ENCODE measurements at places on chromosomes 1 and 21.

- DNase-seq, result peak; percentile 86
Observed at GRCh38 chr1:160813215-160813614, 17.2 kb downstream of the LY9 start.

DNA sequence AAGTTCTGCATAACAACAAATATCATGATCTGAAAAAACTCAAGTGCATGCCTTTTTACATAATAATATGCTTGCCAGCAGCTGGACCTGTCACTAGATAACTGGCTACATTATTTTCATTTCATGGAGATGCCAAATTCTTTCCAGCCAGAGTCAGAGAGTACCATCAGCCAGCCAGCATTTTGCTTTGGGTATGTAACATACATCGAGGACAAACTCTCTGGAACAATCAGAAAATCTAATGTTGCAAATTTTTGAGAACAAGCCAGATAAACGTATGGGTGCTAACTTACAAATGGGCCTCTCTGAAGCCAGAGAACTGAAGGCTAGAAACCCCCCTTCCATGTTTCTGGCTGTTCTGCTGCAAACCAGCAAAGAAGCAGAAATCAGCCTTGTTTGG is 76.3 kb upstream of the BACE2 start:
- no peak for DNase-seq

GRCh38 chr1:89708751-89709375 is 75.9 kb downstream of the LRRC8C start:
- DNase-seq, result peak; percentile 17

DNA sequence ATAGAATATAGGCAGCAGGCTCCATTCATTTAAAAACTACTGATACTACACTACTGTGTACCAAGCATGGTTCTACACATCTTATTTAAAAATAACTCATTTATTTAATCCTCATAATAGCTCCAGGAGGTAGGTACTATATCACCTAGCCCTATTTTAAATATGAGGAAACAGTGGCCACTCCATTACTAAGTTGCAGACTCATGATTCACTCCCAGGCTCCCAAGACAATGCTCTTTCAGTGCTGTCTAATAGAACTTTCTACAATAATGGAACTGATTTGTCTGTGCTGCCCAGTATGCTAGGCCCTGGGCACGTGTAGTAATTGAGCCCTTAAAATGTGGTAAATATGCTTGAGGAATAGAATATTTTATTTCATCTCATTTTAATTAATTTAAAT is 357.1 kb downstream of the LTN1 start:
- DNase-seq, result no peak

DNA sequence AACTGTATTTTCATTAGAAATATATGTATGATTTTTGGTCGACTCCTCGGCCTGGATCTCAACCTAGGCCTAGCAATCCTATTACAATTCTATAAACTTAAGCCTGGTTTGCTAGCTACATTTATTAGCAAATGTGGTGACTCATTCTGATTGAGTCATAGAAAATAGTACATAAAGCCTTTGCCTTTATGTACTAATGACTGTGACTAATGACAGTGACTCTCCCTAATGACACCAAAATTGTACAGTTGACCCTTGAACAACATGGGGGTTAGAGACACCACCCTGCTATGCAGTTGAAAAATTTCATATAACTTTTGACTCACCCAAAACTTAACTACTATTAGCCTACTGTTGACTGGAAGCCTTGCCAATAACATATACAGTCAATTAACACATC is 78.9 kb downstream of the CLEC20A start:
- peak; percentile 26 for DNase-seq

GRCh38 chr1:92203105-92203504 is 14.6 kb upstream of the C1orf146 start:
- no peak for DNase-seq

DNA sequence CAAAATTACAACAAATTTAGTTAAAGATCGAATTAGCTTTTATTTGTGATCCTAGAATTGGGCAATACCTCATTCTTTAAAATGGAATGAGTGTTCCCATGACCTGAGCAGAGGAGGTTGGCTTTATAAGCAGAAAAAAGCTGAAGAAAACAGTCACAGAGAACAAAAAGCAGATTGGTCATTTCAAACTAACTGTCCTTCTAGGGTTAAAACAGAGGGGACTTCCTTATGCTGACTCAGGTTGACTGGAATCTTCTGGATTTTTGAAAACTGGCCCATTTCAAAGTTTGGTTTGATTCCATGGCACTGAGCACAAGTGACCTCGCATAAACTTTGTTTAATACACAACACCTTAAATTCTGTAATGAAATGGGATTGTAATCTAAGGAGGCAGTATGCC is 17.6 kb downstream of the NFASC start:
- DNase-seq, result no peak

DNA sequence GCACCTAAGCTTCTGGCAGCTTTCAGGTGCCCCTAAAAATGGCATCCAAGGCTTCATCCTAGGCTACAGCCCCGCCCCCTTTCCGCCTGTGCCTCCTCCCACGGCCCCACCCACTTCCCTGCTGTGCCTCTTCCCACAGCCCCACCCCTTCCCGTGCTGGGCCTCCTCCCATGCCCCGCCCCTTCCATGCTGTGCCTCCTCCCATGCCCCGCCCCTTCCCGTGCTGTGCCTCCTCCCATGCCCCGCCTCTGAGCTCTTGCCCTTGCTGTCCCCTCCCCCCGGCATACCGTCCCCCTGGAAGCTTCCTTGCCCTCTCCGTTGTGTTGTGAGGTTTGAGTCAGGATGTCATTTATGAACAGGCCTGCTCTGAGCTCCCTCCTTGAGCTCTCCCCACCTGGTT is 228.5 kb upstream of the AJAP1 start:
- DNase-seq, result peak; percentile 27

DNA sequence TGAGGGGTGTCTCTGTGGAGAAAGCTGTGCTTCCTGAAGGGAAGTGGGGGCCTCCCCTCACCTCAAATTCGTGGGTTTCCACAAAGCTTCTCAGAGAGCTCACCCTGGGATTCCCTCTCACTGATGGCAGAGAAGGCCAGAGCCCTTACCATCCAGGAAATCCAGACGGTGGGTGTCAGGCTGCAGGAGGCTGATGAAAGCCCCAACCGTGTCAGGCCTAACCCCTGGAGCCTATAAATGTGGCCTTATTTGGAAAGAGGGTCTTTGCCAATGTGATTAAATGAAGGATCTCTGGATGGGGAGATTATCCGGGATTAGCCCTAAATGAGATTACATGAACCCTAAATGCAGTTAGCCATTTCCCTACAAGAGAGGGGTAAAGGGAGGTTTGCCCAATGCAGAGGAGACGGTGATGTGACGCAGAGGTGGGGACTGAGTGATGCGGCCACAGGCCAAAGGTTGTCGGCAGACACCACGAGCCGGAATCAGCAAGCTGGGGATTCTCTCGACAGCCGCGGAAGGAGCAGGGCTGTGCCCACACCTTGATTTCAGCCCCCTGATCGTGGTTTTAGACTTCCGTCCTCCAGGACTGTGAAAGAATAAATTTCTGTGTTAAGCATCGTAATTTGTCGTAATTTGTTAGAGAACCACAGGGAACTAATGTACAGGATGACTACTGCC is 82.6 kb downstream of the TOMM20 start:
- no peak for DNase-seq

DNA sequence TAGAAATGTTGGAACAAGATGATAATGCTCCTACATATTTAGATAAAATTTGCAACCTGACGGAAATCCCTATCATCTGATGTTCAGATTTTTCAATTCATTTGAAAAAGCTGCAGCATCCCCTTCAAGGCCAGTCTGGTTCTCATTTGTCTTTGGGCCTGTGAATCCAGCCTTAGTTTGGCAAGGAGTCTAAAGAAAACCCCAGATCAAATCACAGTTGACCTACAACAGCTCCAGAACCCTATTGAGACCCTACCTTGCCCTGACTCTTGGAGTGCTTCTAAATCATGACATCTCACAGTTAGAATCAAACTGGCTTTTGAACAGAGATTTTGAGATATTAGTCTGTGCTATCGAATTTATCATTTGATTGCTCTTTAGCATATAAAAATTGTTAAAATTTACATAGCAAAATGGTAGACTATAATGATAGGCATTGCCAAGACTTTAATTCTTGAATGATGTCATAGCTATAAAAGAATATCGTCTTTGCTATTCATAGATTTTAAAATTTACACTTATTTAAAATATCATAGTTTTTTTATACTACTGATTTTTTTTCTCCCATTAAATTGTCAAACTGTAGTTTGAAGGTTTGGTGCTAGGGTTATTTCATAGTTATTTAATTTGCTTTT is 2.2 kb downstream of the PPP2R5A start:
- no peak for DNase-seq

- no peak for DNase-seq
Observed at GRCh38 chr1:91817211-91817905, 68.6 kb downstream of the TGFBR3 start.

DNA sequence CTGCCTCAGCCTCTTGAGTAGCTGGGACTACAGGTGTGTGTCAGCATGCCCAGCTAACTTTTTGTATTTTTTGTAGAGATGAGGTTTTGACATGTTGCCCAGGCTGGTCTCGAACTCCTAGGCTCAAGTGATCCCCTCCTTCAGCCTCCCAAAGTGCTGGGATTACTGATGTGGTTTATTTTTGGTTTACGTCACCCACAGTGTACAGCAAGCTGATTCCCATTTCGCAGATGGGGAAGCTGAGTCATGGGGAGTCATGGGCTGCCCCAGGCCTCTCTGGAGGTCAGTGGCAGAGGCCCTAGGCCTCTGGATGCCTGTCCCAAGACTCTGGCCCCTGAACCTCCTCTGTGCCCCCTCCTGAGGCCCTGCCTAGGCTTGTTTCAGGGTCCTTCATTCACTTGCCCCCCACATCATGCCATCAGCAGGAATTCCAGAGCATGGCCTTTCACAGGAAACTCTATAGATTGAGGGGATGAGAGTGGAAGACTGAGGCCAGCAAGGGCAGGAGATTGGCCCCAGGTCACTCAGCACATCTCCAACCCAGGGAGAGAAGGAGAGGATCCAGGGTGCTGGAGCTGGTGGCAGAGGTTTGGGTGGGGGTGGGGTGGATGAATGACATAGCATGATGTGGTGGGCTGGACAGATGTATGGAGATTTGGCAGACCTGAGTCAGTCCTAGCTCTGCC is 266.0 kb downstream of the PTPRU start:
- no peak for DNase-seq

DNA sequence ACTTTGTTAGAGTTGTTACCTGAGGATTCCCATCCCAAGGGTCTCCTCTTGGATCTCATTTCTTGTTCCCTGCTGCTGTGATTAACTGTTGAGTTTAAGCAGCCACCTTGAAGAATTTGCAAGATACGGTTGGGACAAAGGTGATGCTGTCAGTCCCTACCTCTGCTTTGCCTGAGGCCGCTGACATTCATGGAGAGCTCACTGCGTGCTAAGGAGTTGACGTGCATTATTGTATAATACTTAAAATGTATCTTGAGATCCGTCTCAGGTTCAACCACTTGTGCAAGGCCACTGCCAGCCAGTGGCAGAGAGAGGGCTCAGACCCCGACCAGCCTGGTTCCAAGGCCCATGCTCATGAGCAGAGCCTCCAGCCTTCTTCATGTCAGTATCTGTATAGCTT is 14.2 kb downstream of the DOP1B start:
- DNase-seq, result no peak

- DNase-seq, result no peak
Observed at GRCh38 chr1:235102993-235103411, 25.6 kb downstream of the TOMM20 start.

- DNase-seq, result no peak
Observed at GRCh38 chr1:1626207-1627141, 5.5 kb upstream of the MMP23B start.

DNA sequence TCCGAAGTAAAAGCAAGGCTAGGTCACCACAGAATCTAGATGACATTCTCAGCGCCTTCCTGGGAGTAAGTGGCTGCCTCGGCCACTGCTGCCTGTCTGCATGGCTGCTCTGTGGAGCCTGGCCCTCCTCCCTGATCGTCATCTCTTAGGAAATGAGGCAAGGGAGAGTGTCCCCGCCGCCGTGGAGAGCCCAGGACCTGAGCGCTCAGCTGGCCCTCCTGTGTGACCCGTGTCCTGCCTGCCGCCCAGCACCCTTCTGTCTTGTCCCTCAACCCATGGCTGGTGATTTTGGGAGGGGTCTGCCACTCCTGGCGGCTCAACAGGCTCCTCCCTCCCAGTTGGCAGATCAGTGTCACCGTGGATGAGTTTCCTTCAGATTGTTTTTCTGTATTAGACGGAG is 156.4 kb upstream of the COL6A1 start:
- DNase-seq, result no peak

- peak; percentile 85 for DNase-seq
Observed at GRCh38 chr21:42107881-42108553, 36.9 kb downstream of the UMODL1 start.

DNA sequence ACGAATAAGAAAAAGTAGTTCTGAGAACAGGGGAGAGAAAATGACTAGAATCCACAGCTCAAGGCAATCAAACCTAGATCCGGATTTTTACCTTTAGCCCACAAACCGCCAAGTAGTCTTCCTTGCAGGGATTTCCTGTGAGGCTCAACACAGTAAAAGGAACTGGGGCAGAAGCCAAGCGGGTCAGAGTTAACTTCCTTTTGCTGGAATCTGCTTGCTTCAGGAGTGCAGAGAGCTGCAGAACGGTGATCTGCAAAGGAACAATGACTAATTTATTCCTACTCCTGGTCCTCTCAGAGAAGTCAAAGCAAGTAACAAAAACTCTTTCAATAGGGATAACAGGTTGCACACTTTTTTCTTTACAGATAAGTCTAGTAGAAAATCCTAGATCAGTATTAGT is 53.4 kb downstream of the UBR4 start:
- no peak for DNase-seq

DNA sequence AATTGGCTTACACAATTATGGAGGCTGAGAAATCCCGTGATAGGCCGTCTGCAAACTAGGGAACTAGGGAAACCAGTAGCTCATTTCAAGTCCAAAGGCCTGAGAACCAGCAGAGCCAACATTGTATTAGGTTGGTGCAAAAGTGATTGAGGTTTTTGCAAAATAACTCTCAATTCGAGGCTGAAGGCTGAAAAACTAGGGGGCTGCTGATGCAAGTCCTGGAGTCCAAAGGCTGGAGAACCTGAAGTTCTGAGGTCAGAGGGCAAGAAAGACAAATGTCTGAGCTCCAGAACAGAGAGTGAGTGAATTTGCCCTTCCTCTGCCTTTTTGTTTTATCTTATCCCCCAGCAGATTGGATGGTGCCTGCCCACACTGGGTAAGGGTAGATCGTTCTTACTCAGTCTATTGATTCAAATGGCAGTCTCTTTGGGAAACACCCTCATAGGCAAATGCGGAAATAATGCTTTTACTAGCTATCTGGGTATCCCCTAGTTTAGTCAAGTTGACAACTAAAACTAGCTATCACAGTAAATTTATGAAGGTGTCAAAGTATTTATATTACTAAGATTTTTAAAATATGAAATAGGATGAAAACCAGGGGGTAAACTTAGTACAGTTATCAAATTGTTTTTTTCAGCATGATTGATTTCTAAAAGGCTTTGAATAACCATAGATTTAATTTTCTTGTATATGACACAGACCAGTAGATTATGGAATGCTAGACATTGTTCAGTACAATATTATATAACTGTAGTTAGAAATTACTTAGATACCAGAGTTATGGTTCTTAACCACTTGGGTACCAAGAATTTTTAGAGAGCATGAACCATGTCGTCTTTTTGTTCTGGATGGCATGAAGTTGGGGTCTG is 15.4 kb downstream of the RABGAP1L start:
- no peak for DNase-seq

GRCh38 chr1:53585565-53585964 is 126.4 kb downstream of the DMRTB1 start:
- DNase-seq, result no peak

- DNase-seq, result no peak
Observed at GRCh38 chr1:79663916-79664315, 657.4 kb upstream of the ADGRL4 start.

- no peak for DNase-seq
Observed at GRCh38 chr1:244841273-244841927, 5.9 kb downstream of the COX20 start.
